ENCODE measurements at places on chromosomes 13 and 19. TPM values are rescaled to one million over a fixed set of nuclear protein-coding genes. Genes with fewer than 3 reads are reported as not detected.

DNA sequence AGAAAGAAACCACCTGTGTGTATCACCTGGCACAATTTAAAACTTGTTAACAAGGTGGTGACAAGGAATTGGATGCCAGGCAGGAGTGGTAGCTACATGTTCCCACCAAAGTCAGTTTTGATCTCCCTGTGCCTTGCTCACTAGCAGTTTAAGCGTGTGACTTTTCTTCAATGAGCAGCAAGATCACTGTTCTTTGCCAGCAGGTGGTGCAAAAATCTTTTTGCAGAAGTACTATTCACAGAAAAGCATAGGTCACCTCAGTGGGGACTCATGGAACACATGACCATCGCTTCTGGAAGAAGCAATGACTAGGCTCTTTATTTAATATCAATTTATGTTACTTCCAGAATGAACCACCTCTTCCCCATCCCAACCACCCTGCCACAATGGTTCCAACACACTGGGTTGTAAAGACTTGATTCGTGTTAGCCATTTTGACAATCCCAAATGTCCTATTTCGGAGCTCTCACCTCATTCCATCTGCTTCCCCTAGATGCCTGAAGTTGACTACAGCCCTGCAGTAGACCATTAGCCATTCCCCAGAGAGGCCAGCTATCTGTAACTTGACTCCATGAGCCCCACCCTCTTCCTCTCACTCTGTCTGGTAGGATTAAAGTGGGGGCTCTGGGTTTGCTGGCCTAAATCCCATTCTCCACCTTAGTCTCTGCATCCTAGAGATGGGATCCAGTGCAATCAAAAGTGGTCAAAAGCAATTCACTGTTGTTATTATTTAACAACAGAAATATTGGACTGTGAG lies 59.1 kb upstream of the TNFRSF19 start:
- H3K4me3 ChIP-seq = no peak overlapping the region
- H3K27me3 ChIP-seq = no peaks in the 10 kb centered on the region
- no peak overlapping the region for H3K27ac ChIP-seq
- peaks cover 23% of the 10 kb centered on the region for H3K4me1 ChIP-seq

The MBD3L2 gene
- total RNA-seq = not detected

DNA sequence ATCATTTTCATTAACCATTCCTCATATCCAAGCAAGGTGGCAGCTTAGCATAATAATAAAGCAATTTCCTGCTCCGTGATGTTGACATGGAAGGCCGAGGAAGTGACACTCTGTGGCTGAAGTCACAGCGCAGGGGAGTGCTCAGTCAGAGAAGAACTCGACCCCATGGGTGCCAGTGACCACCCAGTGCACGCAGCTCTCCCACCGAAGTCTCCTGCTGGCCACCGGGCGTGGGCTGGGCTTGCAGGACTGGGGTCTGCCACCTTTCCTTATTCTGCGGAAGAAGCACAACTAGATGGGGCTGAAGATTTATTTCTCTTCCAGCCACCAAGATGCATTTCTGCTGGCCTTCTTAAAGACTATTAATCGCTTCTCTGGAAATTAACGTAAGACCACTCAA lies 132.1 kb upstream of the SPACA7 start:
- no peaks in the 10 kb centered on the region for H3K27me3 ChIP-seq
- H3K4me3 ChIP-seq = no peak overlapping the region
- no peak for DNase-seq

DNA sequence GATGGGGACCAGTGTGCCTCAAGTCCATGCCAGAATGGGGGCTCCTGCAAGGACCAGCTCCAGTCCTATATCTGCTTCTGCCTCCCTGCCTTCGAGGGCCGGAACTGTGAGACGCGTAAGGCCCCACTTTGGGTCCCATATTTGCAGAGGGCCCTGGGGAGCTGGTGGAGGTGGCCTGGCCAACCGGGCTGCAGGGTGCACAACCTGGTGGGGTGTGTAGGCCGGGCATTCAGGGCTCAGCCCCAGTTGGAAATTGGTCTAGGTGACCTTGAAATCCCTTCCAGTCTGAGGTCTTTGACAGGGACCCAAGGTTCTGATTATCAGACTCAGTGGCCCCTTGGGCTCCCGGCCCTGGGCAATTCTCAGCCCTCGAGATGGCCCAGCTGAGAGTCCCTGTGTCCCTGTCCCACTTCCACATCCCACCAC lies 8.3 kb downstream of the F7 start:
- no peak for DNase-seq
- peaks cover 17% of the 10 kb centered on the region for H3K4me1 ChIP-seq
- H3K27me3 ChIP-seq = no peaks in the 10 kb centered on the region
- H3K4me3 ChIP-seq = no peak overlapping the region
- no peak overlapping the region for H3K27ac ChIP-seq

DNA sequence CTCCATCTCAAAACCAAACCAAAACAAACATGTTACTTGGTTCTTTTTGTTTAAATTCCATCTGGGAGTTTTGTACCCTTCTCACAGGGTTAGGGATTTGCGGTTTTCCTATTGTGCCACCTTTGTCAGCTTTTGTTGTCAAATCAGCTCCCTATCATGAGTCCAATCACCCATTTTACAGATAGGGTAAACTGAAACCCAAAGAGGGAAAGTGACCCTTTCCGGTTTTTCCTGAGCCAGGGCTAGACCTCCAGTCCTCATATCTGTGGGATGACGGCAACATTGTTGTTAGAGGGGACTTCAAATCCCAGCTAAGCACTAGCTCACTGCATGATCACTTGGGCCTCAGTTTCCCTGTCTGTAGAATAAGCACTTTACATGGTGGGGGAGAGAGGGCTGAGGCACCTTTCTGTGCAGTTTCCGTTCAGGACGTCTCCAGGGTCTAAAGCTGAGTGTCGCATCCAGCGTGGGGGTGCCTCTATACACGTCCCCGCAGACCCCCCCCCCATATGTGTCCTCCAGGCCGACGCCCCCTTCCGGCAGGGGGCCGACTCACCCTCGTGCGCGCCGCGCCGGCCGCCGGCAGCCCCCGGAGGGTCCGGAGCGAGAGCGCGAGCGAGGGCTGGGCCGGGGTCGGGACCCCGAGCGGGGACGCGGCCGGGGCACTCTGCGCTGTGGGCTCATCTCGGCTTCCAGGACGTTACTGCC lies 3.9 kb downstream of the CCDC194 start:
- H3K27me3 ChIP-seq = no peaks in the 10 kb centered on the region
- H3K4me1 ChIP-seq = peaks cover 10% of the 10 kb centered on the region
- peak overlapping the region; percentile 54 for H3K4me3 ChIP-seq
- H3K27ac ChIP-seq = no peak overlapping the region
- no peak for DNase-seq
- no peaks in the 10 kb centered on the region for H3K36me3 ChIP-seq

The ACTMAP gene
- total RNA-seq = 2.2 TPM

DNA sequence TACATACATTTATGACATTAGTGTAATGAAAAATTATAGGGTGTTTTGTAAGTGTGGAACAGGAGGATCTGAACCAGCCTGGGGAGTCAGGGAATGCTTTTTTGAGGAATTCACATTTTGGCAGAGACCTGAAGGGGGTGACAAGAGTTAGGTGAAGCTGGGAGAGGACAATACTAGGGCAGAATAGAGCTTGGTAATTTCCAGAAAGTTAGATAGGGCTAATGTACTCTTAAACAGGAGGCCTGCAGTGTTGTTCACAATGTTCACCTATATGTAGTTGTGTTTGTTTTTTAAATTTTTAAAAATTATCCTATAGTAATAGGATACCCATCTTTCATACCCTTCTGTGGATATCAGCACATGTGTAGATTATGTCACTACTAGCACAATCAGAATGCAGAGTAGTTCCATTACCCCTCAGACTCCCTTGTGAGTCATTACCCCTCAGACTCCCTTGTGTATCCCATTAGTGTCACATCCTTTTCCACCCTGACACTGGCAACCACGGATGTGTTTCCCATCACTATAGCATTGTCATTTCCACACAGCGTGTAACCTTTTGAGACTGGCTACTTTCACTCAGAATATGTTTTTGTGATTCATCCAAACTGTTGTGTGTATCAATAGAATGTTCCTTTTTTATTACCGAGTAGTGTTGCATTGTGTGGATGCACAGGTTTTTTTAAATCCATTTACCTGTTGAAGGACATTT lies 43.1 kb downstream of the PCCA start:
- no peaks in the 10 kb centered on the region for H3K36me3 ChIP-seq
- H3K27me3 ChIP-seq = no peaks in the 10 kb centered on the region
- peaks cover 18% of the 10 kb centered on the region for H3K4me1 ChIP-seq

DNA sequence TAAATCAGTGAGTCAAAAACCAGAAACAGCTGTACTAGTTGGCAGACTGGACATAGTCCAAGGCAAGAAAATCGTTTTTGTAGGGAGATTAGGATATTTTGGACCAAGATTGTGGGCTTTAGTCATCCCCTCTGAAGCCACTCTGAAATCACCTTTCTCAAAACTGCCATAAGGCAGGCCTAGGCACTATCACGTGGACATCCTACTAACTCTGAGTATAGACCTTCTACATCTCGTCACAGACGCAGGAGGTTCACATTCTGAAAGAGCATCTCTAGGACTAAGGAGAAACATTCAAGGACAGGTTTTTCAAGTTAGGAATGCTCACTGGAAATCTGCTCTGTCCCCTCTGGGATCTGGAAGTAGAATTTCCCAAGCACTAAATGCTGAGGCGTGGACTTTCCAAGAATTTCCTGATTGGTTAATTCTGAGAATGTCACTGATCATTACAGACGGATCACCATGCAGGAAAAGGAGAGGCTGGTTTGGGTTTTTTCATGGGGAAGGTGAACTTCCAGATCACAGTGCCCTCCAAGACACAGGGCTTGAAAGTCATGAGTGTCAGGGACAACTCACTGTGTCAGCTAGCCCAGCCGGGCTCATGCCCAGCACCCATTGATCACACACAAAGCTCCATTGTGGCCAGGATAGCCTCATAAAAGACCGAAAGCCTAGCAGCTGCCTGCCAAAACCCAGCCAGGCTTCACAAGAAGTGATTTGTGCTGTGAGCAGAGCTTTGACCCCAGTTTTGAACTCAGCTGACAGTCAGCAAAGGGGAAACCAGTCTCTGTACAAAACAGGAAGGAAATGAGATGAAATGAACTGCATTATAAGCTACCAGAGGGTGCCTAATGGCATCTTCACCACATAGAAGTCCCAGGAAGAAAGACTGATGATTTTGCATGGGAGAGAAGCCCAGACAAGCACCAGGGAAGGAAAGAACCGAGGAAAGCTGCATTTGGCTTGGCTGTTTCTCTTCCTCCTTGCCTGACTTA lies 2.7 kb upstream of the RUBCNL start:
- H3K4me1 ChIP-seq = peaks cover 28% of the 10 kb centered on the region
- H3K27ac ChIP-seq = peak overlapping the region; percentile 63
- H3K4me3 ChIP-seq = no peak overlapping the region
- no peaks in the 10 kb centered on the region for H3K36me3 ChIP-seq
- no peaks in the 10 kb centered on the region for H3K27me3 ChIP-seq

DNA sequence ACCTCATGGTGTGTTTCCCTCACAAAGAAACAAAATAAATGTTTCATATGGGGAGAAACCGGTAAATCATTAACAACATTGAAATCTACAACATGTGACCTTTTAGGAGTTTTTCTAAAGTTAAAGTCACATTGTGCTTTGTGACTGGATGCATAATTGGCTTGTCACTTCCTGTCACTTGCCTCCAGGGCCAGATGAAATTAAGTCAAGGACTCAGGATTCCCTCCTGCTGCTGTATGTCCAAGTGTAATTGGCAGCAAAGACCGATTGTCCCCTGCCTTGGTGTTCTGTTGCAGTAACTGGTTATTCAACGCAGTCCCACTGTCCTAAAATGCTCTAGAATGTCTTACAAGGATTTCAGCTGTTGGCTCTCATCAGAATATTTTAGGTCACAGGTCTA lies 448.2 kb downstream of the LIG4 start:
- H3K4me3 ChIP-seq = no peak overlapping the region
- no peaks in the 10 kb centered on the region for H3K36me3 ChIP-seq
- H3K4me1 ChIP-seq = no peaks in the 10 kb centered on the region
- no peak overlapping the region for H3K27ac ChIP-seq
- DNase-seq = no peak

DNA sequence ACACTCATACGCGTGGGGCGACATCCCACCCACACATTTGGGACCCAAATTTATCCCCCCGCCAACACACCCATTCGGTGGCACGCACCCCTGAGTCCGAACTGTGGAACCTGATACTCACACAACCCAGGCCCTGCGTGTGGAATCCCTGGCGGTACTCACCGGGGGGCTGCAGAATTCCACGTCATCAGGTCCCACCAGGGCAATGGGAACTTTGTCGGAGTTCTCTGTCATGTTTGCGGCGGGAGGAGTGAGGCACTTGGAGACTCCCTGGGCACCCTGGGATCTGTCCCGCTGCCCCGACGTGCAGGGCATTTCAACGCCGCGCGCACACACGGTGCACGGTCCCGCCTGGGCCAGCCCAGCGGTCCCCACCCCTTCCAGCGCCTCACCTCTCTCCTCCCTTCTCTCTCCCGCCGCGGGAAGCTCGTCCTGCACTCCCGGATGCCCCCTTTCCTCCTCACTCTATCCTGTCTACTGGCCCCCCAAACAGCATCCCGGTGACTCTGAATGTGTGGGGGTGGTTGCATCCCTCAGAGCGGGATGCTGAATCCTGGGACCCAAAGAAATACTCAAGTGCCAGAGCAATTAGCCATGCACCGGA lies at the start of gene CNMD:
TSS of gene CNMD (minus strand) at position 353 of the 604 bp plus-strand sequence. CDS start at position 234, 119 bp downstream.
- peaks cover 13% of the 10 kb centered on the region for H3K4me1 ChIP-seq
- H3K27me3 ChIP-seq = no peaks in the 10 kb centered on the region
- peak within 1 kb of the TSS; percentile 45 for H3K4me3 ChIP-seq
- DNase-seq = no peak

DNA sequence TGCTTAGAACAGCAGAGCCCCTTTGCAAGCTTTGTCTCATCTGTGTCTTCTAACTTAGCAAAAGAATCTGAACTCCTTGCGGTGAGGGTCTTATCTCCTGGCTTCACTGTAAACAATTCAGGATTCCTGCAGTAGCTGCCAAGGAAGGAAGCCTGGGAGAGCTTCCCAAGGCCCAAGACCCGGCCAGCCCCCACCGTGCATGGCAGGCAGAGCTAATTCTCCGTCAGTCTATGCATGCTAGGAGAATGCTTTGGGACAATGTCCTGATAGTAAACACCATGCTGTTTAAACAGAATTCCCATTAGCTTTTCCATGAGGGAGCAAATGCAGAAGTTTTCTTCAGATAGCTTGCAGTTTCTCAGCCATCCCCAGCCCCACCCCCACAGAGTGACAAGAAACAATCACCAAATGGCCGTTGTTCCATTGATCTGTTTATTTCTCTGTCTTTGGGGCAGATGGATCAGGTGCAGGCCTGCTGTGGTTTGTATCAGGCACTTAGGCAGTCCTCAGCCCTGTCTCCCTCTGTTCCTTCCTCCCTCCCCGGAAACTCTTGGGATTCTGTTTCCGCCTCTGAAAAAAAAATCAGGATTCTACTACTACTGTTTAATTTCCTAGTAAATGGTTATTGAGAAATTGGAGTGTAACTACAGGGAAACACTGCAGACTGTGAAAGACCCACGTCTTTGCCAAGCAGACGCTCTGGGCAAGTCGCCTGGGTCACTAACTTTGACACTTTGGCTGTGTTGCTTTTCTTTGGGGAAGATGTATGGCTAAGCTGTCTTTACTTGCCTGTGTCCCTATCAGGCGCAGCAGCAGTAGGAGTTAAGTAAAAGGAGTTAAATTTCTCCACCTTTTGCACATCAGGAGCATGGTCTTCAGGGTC lies 40.7 kb upstream of the SPATA13 start:
- no peaks in the 10 kb centered on the region for H3K4me1 ChIP-seq
- H3K27ac ChIP-seq = no peak overlapping the region
- H3K4me3 ChIP-seq = no peak overlapping the region
- no peaks in the 10 kb centered on the region for H3K36me3 ChIP-seq
- H3K27me3 ChIP-seq = no peaks in the 10 kb centered on the region

GRCh38 chr13:33276570-33276969 lies 9.0 kb downstream of the STARD13 start:
- H3K36me3 ChIP-seq = no peaks in the 10 kb centered on the region
- no peaks in the 10 kb centered on the region for H3K27me3 ChIP-seq
- peaks cover 55% of the 10 kb centered on the region for H3K4me1 ChIP-seq
- H3K27ac ChIP-seq = no peak overlapping the region
- H3K4me3 ChIP-seq = no peak overlapping the region

Measured in vagina (tissue), 2 donors.